ENCODE measurements at places on chromosomes 12 and 14.
A peak's percentile ranks its signal among the peaks of the same experiment; 100 is the strongest.

GRCh38 chr12:1661553-1662335 lies 29.1 kb upstream of the ADIPOR2 start:
- DNase-seq, result peak; percentile 98

- DNase-seq, result no peak
Observed at GRCh38 chr12:66127650-66128049, 2.9 kb downstream of the LLPH start.

DNA sequence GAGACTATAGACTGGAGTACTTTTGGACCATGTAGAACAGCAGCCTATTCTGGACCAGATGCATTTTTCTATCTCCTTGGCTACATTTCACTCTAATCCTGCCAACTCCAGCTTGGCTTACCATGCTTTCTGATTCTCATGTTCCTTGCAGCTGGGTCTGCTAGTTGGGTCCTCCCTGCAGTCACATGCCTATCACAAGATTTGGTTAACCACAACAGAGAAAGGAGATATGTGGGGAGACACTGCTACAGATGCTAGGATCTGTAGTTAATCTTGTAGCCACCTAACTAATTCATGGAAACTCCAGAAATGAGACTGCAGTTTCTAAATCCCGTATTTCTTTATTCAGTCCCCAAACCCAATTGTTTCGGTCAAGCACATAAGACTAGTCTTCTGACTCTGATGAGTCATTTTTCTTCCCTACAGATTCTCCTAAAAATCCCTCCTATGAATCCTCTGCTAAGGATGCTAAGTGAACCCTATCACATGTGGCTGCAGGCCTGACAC lies 410.6 kb downstream of the DAD1 start:
- DNase-seq, result no peak

GRCh38 chr14:50348933-50349332 lies 36.8 kb downstream of the DMAC2L start:
- no peak for DNase-seq

DNA sequence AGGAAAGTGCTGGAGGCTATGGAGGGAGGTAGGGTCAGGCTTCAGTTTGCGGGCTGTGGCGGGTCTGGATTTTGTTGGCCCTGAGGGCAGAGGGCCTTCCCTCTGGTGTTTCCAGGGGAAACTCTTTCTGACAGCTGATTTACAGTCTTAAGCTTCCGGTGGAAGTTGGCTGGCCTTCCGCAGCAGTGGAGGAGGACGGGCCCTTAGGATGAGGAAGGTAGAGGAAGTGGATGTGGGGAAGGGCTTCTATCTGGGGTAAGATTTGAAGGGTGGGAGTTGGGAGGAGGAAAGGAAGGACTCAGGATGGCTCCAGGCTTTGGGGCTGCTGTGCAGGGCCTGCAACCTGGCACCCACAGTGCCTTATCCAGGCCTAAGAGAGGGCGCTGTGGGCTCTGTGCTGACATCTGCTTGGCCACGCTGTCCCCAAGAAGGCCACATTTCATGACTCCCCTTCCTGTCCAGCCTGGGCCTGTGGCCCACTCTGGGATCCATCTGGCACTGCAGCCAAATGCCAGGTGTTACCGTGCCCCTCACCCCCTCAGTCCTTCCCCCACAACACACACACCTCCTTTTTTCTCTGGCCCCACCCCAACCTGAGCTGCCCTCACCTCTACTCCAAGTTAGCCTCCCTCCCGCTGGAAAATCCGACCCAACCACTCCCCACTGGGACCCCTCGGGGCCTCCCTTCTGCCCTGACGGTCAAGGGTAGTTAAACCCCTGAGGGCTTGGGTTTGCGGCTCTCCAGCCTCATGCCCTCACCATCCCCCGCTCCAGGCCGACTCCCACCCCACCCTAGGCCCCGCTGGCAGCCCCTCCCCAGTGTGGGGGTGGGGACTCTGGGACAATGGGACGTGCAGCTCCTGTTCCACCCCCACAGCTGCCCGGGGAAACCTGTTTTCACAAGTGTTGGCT lies 7.7 kb upstream of the PPP1R13B start:
- no peak for DNase-seq

GRCh38 chr12:122348505-122348904 lies 74.0 kb downstream of the CLIP1 start:
- DNase-seq, result no peak

DNA sequence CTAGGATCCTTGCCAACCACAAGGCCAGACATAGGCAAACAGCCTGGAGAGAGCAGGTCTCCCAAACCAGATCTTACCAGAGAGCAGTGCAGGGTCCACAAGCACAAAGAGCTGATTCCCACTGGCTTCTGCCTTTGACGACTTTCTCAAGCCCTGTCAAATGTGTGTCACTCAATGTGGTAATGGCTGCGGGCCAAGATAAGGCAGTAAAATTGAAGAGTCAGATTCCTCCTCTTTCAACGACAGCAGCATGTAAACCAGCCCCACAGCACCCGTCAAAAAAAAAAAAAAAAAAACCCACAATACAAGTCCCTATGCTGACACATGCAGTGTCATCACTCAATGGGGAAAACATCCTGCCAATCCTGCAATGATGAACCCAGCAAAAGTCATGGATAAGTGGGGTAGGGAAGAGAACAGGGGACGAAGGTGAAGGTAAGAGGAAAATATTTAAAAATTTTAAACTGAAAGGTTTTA lies at the start of gene STON2:
STON2 (minus strand) TSS at position 123 of the 477 bp plus-strand sequence. CDS start 1,942 bp downstream, outside the sequence.
- no peak for DNase-seq

- no peak for DNase-seq
Observed at GRCh38 chr12:94092516-94093241, 55.7 kb upstream of the PLXNC1 start.

DNA sequence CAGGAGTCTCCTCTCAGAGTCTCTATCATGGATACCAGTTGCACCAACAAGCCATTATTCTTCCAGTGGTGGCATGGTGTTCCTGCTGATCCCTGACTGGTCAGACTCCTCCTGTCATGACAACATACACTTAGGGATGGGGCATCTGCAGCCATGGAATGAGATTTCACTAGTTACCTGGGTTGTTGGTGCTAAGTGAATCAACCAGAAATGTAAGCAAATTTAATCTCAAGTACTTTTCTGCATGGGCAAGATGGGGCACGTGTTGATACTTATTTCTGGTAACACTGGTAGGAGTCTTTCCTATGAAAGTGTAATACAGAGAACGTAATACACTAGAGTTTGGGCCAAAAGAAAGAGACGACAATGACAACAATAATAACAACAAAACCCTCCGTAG lies 211.5 kb upstream of the FOXN3 start:
- DNase-seq, result no peak

DNA sequence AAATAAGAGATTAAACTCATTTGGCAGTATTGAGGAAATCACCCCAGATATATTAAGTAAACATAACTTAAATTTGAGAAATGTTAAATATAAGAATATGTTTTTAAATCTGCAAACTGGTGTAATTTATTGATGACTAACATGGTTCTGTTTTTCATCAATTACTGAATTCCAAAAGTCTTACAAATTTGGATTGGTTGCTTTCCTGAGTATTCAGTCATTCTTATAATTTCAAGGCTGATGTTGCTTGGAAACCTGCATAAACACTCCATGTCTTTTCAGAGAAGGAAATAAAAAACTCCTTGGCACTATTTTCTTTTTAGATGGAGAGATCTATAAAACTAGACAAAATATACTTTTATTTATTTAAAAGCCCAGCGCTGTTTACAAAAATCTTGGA lies 71.7 kb downstream of the NOVA1 start:
- no peak for DNase-seq

DNA sequence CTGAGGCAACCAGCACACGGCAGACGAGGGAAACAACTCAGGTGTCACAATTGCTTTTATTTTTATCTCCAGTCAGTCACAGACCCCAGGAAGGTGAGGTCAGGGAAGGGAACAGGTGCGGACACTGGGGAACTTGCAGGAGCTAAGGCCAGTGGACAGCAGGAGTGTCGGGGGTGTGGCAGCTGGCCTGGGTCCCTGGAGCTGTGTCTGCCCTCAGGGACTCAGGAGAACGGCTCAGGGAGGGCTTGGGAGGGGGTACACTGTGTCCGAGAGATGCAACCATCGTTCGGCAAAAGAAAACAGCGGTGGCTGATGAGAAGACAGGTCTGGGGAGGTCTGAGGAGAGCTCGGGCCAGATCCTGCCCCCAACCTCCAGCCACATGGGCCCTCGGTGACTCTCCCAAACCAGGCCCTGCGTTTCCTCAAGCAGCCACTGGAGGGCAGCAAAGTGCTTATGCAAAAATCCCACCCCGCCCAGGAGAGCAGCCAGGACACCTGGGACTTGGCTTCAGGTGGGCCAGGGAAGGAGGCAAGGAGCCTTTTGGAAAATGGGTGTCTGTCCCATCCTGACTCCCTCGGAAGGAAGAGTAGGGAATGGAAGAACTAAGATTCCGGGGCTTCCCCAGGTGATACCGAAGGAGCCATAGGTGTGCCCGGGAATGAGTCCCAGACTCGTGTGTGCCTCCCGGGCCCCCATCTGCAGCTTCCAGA lies 24.1 kb upstream of the BCDIN3D start:
- no peak for DNase-seq

DNA sequence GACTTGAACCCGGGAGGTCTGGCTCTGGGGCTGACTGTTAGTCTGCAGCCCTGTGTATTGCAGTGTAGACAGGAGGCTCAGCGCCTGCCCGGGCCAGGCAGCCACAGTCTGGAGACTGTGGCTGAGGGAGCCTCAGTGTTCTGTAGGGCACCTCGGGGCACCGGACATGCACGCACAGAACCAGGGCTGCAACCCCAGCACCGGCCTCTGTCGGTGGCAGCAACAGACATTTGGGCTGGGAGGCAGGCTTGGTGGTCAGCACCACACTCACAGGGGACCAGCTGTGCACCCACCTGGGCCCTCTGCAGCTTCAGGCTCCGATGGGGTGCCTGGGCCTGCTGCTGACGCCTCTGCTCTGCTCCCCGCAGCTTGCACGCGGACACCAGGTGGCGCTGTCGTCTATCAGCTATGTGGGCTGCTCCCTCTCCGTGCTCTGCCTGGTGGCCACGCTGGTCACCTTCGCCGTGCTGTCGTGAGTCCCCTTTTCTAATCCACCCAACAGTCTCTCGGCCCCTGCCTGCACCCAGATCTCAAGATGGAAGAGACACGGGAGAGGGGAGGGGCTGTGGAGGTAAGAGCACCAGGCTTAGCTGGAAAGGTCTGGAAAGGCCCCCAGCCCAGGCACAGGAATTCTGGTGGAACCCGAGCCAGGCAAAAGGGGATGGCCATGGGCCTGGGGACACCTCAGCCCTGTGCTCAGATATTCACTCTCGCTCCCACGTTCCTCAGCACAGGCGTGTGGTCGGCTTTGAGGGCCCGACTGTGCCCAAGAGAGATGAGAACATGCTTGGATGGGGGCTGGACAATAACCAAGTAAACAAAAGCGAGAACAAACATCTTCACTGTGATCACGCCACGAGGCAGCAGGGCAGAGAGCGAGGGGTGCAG lies 151.0 kb downstream of the ADGRD1 start:
- DNase-seq, result peak; percentile 72

GRCh38 chr14:26191123-26191522 lies 406.7 kb downstream of the NOVA1 start:
- no peak for DNase-seq

DNA sequence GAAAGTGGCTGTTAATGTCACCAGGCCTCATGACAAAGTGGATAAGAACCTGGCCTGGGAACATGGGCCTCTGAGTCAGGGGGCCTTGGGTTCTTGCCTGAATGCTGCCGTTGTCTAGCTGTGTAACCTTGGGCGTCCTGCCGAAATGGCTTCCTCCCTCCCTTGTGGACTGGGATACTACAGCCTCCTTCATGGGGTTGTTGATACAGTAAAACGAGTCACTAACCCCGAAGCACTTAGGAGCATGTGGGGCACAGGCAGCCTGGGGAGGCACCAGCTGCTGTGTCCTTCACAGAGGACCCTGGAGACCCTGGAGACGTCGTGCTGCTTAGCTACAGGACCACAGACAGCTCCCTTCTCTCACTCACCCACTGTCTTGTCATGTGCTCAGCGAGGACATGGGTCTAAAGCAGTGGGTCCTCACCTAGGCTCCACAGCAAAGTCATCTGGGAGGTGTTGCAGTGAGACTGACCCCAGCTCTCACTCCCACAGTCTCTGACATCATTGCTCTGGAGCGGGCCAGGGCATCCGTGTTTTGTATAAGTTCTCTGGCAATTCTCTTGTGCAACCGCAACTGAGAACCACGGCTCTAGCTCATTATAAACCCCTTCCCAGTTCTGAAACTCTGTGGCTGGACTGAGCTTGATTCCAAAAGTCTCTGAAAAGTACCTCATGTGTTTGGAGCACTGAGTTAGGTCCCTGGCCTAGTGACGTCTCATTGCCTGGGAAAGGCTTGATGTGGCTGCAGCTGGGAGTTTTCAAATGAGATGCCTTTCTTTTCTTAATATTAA lies 42.1 kb downstream of the SERPINA3 start:
- DNase-seq, result no peak

DNA sequence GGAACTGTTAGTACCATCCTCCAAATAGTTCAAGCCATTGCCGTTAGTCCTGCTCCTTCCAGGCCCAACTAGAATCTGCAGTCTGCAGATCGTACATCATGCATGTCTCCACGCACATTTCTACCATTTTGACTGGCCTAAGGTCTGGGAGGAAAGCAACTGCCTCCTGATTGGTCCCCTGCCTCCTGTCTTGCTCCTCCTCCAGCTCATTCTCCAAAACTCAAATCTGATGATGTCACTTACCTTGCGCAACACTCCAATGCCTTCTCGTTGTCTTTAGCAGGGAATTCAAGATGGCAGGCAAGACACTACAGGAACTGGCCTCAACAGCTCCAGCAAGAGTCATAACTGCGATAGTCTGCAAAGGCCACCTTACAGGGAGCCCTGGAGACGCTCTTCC lies 9.7 kb upstream of the HCAR1 start:
- DNase-seq, result no peak

DNA sequence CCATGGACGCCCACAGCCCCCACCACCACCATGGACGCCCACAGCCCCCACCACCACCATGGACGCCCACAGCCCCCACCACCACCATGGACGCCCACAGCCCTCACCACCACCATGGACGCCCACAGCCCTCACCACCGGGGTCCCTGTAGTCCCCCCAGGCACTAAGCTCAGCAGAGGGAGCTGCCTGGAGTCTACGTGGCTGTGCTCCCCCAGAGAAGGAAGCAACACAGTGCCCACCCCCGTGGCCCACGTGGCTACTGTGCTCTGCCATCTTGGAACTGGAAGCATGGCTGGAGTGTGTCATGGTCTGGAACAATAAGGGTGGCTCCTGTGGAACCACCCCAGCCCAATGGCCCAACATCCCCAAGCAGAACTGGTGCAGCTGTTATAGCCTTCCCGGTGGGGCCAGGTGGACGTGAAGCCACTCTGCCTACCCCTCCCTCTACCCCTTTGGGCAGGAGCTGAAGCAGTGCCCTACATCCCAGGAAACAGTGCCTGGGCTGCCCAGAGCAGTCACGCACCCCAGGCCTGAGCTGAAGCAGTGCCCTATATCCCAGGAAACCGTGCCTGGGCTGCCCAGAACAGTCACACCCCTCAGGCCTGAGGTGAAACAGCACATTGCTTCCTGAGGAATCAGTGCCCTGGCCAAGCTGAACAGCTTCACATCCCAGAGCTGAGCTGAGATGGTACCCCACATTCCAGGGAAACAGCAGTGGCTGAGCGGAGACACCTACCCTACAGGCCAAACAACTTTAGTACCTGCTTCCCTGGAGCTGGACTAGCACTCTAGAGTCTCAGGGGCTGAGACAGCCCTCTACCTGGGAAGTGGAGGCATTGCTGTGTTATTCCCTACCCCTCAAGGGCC lies 9.0 kb upstream of the SFSWAP start:
- DNase-seq, result no peak

All from hippocampal formation (tissue), 2 donors.